ENCODE measurements at places on chromosomes 11 and 22. TPM values are rescaled to one million over a fixed set of nuclear protein-coding genes. Genes with fewer than 3 reads are reported as not detected.
A peak's percentile ranks its signal among the peaks of the same experiment; 100 is the strongest.

GRCh38 chr22:36921309-36922104 is 8.1 kb downstream of the CSF2RB start:
- no peak for DNase-seq
- H3K4me3 ChIP-seq, result no peak overlapping the region
- H3K27me3 ChIP-seq, result no peaks in the 10 kb centered on the region
- no peaks in the 10 kb centered on the region for H3K36me3 ChIP-seq
- H3K27ac ChIP-seq, result peak overlapping the region; percentile 7
- H3K4me1 ChIP-seq, result peaks cover 15% of the 10 kb centered on the region

- DNase-seq, result no peak
- H3K4me1 ChIP-seq, result peaks cover 27% of the 10 kb centered on the region
- H3K36me3 ChIP-seq, result no peaks in the 10 kb centered on the region
- no peak overlapping the region for H3K27ac ChIP-seq
- no peak overlapping the region for H3K4me3 ChIP-seq
Measured at GRCh38 chr11:13318498-13319295, 41.1 kb downstream of the BMAL1 start.

GRCh38 chr11:83285151-83285770 is 906 bp downstream of the CCDC90B start:
- no peaks in the 10 kb centered on the region for H3K36me3 ChIP-seq
- H3K27me3 ChIP-seq, result no peaks in the 10 kb centered on the region
- peak overlapping the region; percentile 92 for H3K4me3 ChIP-seq
- DNase-seq, result no peak

DNA sequence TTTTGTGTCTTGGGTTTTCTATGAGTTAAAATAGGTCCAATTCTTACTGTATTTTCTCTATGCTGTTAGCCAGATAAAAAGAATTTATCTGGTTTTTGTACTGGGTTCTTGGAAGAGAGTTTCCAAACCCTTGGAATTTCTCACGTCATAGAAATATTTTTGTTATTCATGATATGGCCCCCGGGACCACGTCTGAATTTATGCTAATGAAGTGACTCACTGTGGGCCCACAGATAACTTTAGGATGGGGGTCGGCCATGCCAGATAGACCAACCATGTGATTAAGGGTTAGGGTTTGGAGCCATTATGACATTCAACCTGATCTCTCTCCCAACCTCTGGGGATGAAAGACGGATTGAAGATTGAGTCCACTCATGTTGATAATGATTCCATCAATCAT is 35.6 kb upstream of the DDI1 start:
- no peaks in the 10 kb centered on the region for H3K27me3 ChIP-seq

DNA sequence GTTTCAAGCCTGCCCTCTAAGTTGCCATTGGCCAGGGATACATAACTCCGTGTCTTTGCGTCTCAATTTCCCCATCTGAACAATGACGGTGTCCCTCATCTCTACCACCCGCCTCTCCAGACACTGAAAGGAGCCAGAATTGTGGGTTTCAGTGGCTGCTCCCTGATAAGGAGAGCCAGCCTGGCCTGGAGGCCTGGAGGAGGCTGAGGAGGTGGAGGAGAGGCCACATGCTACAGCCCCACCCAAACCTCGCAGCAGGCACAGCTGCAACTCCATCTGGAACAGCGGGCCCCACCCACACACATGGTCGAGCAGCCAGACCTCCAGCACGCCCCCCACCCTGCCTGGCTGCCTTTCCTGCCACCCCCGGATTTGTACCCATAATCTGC is 34.4 kb upstream of the CD82 start:
- H3K27ac ChIP-seq, result no peak overlapping the region
- no peaks in the 10 kb centered on the region for H3K36me3 ChIP-seq
- H3K27me3 ChIP-seq, result no peaks in the 10 kb centered on the region
- no peaks in the 10 kb centered on the region for H3K4me1 ChIP-seq
- no peak overlapping the region for H3K4me3 ChIP-seq

DNA sequence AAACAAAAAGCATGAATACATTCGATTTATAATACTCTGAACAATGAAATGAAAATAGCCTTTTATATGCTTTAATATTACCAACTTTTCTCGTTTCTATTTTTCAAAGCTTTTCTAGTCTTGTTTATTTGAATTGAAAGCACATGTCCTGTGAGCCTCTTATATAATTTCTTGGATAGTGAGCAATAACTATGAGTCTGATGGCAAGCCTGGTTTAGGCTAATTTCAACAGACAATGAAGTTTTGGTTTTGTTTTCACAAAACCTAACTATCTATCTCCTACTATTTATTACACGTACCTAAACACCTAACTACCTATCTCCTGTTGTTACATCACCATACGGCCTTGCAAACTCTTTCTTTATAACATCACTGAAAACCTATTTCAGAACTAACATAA is 29.2 kb upstream of the CEP126 start:
- no peak for DNase-seq
- no peak overlapping the region for H3K27ac ChIP-seq
- H3K4me1 ChIP-seq, result no peaks in the 10 kb centered on the region

GRCh38 chr11:98834776-98835175 is 186.0 kb upstream of the CNTN5 start:
- H3K4me1 ChIP-seq, result no peaks in the 10 kb centered on the region
- DNase-seq, result no peak
- H3K27me3 ChIP-seq, result no peaks in the 10 kb centered on the region

- H3K27ac ChIP-seq, result no peak overlapping the region
- H3K36me3 ChIP-seq, result peaks cover 40% of the 10 kb centered on the region
- H3K27me3 ChIP-seq, result no peaks in the 10 kb centered on the region
- no peak for DNase-seq
- H3K4me1 ChIP-seq, result peaks cover 28% of the 10 kb centered on the region
Measured at GRCh38 chr11:62607714-62608113, 4.9 kb downstream of the EML3 start.

The SCUBE2 gene
- total RNA-seq, result 2.2 TPM

The POTEH gene
- total RNA-seq, result not detected

The ZMAT5 gene
- 9.4 TPM for total RNA-seq

The PACSIN3 gene
- total RNA-seq, result 44.1 TPM

The MRPL11 gene
- total RNA-seq, result 31.4 TPM

The OR56A1 gene
- total RNA-seq, result not detected

Measured in upper lobe of left lung (tissue), 6 donors.